Central memory CD8-positive, alpha-beta T cell (primary cell): ENCODE measurements at places on chromosomes 2 and 18.

- no peak for DNase-seq
Measured at GRCh38 chr2:230000118-230000841, 68.4 kb downstream of the SLC16A14 start.

GRCh38 chr18:9743200-9744016 lies 35.3 kb downstream of the RAB31 start:
- DNase-seq = no peak

- DNase-seq = no peak
Measured at GRCh38 chr18:7604361-7604760, 37.2 kb downstream of the PTPRM start.

- DNase-seq = no peak
Measured at GRCh38 chr2:46018773-46019591, 278.2 kb upstream of the EPAS1 start.

DNA sequence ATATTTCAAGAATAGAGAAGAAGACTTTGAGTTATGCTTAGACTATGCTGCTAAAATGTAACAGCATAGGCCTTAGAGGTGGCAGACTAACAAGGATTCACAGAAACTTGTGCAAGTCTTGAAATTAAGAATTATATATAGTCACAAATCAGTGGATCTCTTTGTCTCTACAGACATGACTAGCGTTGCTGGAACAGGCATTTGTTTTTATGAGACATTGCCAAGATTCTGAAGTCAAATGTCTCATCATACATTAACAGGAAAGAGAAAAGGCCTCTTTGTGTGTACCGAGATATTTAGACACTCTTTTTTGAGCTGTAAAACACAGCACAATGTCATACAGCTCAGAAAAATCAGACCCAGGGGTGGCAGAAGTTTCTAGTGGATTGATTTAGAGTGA lies 207.1 kb downstream of the TMX3 start:
- DNase-seq = no peak

GRCh38 chr2:32647180-32647651 lies 19.4 kb downstream of the TTC27 start:
- DNase-seq = no peak

GRCh38 chr2:18605115-18605514 lies 15.7 kb upstream of the NT5C1B start:
- no peak for DNase-seq

DNA sequence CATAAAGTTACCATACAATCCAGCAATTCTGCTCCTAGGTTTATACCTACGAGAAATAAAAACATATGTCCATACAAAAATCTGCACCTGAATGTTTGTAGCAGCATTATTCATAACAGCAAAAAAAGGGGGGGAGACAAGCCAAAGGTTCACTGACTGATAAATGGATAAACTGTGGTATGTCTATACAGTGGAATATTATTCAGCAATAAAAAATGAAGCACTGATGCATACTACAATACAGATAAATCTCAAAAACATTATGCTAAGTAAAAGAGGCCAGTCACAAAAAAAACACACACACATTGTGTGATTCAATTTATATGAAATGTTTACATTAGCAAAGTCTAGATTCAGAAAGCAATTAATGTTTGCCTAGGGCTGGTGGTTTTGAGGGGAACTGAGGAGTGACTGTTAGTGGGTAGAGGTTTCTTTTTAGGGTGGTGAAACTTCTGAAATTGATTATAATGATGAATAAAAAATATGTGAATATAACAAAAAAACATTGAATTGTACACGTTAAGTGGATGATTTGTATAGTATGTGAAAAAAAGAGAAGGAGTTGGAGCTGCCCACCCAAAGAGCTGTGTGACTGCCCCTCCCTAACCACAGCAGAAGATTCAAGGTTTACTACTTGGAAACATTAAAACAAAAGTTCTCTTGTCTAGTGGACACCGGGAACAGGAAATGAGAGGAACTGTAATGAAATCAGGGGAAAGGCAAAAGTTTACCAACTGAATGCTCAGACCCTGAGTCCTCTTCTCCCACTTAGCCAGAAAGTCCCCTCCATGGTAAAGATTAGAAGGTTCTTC lies 13.4 kb downstream of the COLEC12 start:
- no peak for DNase-seq

- DNase-seq = no peak
Measured at GRCh38 chr18:65661391-65661790, 89.4 kb upstream of the CDH7 start.

DNA sequence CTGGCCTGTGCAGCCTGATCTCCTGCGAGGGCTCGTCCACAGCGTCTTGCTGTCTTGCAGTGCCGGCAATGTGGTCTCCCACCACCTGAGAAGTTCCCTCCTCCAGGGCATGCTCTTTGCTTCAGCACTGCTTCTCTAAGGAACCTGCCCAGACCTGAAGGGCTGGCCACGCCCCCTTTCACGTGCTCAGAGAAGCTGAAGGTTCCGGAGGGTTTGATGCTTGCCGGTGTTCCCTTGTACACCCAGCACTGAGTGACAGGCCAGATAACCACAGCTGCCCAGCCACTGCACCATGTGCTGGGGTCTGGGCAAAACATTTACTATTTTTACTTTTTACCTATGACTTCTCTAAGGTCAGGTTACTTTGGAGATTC lies 1.7 kb upstream of the POLR2D start:
- peak; percentile 30 for DNase-seq

DNA sequence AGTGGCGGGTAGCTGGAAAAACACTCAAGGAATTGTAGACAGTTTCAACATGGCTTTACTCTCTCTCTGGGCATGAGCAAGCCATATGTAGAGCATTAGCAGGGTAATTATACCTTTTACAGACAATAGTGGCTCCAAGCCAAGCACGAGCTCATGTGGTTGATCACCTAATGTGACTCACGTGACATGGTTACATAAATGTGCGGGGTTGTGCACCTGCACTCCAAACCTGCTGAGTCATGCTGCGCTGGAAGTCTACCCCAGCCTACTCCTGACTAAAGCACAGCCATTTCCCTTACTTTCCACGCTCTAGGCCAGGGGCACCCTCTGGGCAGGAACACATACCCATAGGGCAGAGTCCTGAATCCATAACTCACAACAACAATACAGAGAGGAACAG lies 232.8 kb downstream of the MBD5 start:
- no peak for DNase-seq

- no peak for DNase-seq
Measured at GRCh38 chr18:7459851-7460770, 107.0 kb upstream of the PTPRM start.

DNA sequence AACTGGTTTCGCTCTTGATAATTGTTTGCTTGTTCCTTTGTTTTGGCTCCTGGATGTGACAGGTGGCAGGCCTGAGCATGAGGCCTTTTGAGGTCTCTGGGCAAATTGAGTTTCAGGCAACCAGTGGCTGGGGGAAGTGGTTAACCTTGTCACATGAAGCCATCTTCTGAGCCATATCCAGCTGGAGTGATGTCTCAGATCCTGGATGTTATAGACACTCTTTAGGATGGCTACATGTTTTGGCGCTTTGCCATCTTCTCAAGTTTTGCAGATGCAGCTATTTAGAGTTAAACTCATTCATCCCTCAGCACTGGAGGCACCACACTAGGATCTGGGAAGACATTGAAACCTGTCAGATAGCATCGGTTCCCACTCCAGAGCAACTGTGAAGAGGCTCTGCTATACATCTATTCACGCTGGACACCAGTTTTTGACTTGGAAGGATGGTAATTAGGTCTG lies 25.3 kb upstream of the TACR1 start:
- DNase-seq = no peak

- no peak for DNase-seq
Measured at GRCh38 chr2:176085861-176086771, 2.4 kb upstream of the EVX2 start.

- no peak for DNase-seq
Measured at GRCh38 chr2:202052235-202052634, 18.6 kb downstream of the FZD7 start.

DNA sequence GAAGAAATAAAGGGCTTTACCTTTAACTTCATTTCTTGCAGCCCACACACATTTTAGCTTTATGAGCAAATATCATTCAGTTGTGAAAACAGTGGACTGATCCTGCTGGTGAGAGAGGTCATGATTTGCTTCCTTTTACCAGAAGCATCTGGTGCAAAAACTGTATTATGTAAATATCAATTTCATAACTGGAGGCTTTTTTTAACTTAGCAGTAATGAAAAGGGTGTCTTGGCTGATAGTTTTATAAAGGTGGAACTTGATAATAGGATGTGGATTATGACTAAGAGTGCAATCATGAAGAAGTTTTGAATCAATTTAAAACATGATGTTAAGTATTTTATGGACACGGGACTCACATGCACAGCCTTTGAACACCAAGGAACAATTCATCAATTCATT lies 304.4 kb downstream of the GULP1 start:
- no peak for DNase-seq

- no peak for DNase-seq
Measured at GRCh38 chr2:60706021-60706420, 50.0 kb upstream of the PAPOLG start.

DNA sequence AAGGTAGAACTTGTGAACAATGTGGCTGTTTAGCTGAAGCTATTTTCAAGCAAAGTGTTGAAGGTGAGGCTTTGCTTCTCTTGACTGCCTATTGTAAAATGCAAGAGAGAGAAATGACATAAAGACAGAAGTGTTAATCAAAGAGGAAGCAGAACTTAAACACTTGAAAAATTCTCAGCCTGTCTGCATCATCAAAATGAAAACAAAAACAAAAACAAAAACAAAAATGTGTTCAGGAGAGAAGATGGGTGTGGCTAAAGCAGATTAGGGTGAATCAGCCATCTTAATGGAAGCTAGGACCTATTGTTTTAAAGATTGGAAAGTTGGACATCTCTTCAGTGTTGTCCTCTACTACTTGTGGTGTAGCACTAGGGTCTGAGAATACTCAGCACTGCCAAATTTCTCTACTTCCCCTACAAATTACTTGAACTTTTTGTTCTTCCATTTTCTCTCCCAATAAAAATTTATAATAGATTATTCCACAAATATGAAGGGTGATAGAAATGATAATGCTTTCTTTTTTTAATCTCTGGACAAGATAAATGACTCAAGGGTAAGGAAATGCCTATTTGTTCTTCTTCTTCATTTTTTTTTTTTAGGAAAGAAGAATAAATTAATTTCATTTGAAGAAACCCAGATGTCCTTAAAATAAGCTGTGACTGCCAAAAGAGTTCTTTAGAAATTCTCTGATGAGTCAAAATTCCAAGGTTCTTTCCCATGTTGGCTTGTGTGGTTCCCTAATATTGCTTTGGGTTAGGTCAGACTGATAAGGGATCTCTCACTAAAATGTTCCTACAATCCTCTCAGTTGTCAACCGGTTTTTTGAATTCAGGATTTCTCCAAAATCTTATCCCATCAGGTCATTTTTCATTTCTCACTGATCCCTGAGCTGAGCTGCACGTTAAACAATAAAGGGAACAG lies 571.2 kb upstream of the ZEB2 start:
- no peak for DNase-seq

DNA sequence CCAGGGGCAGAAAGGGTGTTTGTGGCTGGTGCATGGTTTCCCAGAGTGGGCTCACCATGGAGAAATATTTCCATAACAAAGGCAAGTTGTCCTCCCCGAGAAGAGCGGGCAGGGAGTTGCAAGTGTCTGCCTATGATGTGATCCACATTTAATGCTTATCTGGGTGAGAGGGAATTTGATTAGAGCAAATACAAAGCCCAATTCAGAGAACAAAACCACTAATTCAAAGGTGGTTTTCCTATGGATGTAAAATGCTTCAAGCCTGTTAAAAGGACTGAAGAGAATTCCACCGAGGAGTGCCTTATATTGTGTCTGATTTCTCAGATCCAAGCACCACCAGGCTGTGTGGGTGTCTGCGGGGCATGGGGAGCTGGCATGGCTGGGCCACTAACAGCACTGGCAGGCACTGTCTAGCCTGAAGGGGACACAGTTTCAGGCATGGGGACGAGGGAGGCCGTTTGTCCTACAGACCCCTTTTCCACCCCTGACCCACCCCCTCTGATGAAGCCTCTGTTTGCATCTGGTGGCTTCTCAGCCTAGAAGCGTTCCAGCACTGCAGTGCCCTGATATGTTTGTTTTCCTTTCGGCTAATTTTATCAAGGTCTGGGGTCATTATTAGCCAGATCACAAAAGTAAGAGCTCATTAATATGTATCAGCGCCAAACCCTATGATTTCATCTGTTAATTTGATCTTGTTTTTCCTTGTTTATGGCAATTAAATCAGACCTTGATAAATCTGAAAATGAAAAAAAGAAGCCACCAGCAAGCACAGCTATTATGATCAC lies 357.3 kb downstream of the HRH4 start:
- no peak for DNase-seq

GRCh38 chr2:158580760-158581159 lies 124.0 kb downstream of the PKP4 start:
- no peak for DNase-seq

- no peak for DNase-seq
Measured at GRCh38 chr18:13382366-13382953, 163.9 kb downstream of the LDLRAD4 start.

GRCh38 chr18:67216846-67217245 lies 299.7 kb downstream of the DSEL start:
- DNase-seq = no peak

DNA sequence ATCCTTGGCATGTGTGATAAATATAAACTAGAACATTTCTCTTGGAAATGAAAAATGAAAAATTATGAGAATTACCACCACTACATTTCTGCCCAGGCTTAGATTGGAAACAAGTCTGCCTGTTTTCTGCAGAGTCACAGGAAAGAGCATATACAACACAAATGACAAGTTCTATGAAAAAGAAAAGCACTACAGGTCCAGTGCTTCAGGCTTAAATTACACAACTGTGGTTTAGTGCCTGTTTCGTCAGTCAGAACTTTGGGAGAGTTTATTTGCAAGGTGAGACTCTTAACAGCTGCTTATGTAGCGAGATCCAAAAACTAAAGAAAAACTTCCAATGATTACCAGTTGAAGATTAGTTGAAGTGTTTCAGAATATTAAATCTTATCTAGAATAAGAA lies 68.9 kb downstream of the RTN4 start:
- DNase-seq = no peak

DNA sequence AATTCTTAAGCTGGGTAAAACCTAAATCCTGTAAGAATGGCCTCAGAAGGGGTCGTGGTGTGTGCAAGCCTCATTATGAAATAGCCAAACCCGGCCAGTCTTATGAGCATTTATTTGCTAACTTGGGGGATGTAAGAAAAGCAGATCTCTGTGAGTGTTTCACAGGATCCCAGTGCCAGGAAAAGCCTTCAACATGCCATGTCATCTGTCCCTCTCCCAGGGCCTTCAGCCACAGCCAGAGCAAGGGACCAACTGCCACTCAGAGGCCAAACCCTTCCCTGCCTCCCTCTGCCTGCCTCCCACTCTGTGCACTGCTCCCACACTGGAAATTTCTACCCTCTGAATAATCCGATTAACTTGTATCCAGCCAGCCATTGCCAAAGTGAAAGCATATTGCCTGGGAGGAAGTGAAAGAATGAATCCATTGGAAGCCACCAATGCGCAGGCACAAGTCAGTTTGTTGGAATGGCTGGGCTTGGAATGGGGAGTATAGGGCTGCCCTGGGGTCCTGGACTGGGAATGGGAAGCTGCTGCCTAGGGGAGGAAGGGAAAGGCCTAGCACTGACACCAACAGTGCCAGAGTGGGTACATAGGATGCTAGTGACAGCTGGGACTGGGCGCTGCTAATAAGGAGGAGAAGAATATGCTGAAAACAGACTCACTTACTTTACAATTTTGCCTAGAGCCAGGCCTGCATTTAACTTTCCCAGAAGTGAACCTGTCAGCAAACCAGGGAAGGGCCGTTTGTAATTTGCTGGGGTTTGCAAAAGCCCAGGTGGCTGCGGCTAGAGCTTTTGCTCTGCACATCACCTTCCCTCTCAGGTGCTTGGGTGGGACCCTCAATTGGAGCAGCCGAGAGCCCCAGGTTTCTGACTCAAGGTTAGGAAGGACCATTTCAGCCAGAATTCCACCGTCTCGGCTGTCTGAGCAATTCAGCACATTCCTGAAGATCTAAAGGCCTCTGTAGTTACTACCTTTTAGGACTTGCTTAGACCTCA lies 146.6 kb upstream of the NCK2 start:
- no peak for DNase-seq
